AML-193 (cell line): ENCODE measurements at places on chromosomes 11 and 22.
A peak's percentile ranks its signal among the peaks of the same experiment; 100 is the strongest.

GRCh38 chr11:34613015-34613414, 7.9 kb upstream of the EHF start:
- DNase-seq: no peak

DNA sequence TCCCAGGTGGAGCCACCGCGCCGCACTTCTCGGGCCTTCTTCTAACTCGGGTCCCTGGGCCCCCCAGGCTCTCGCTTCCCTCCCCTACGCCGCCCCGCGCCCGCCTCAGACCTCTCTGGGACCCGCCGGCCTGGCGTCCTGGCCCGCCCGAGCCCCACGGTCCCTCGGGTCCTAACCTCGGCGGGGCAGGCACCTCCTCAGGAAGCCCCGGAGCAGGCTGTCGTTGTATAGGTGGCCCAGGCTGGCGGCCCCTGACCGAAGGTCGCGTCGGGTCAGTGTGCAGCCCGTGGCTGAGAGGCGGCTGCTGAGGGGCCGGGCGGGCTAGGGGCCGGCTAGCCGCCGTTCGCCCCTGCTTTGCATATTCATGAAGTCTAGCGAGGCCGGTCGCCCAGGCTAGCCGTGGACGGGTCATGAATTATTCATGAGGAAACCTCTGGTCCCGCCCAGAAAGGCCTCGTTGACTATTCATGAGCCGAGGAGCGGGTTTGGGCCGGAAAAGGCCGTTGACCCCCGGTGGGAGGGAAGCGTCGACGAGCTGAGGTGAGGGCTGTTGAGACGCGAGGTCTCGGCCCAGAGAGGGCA, at the start of gene HORMAD2:
HORMAD2 (plus strand) TSS at position 513 of the 582 bp plus-strand sequence. CDS start 13,489 bp downstream, outside the sequence.
- no peak for DNase-seq

- no peak for DNase-seq
Measured at GRCh38 chr11:96075532-96075959, 151.6 kb upstream of the MTMR2 start.

DNA sequence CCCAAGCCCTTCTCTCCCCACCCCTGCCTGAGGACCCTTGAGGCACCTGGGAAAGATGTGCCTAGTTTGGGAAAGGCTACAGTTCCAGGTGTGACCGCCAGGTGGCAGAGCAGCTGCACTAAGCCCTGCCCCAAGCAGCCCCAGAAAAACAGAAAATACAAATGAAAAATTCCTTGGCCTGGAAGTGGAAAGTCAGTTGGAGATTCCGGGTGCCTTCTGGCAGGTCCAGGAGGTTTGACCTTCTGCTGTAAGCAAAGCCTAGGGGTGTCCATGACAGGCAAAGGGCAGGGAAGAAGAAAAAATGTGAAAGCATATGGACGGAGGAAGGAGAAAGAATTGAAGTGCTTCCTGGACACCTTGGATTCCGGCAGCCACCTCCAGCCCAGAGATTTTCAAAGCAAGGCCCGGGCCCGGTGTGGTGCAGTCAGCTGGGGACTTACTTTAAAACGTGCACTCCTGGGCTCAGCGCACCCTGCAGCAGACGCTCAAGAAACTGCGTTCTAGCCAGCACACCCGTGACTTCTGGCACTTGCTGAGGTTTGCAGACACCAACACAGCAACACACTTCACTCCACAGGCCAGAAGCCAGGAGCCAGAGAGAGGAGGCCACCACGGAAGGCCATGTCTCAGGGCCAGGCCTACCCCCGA, 37.3 kb upstream of the SLC22A12 start:
- DNase-seq: peak; percentile 23

DNA sequence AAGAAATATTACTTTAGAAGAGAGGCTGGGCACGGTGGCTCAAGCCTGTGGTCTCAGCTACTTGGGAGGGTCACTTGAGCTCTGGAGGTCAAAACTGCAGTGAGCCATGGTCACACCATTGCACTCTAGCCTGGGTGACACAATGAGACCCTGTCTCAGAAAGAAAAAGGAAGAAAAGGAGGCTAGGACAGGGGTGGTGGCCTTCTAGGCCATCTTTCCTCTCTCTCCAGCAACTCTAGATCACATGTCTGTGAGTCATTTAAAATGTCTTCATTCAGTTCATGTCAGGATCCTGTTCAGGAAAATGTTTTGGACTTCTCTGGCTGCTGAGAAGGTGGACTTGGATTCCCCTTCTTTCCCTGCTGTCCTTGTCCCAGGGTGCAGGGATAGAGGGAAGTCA, 53.3 kb downstream of the PPFIA1 start:
- no peak for DNase-seq

DNA sequence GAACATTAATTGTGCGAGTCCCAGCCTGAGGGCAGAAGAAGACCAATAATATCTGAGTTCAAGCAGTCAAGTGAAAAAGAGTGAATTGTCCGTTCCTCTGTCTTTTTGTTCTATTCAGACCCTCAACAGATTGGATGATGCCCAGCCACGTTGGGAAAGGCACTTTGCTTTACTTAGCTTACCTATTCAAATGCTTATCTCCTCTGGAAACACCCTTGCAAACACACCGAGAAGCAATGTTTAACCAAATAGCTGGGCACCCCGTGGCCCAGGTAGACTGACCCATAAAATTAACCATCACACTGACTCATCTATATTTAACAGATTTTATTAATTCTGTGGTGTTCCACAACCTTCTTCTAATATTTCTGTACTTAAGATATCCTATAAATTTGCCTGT, 9.3 kb downstream of the OOSP4A start:
- DNase-seq: no peak

- DNase-seq: no peak
Measured at GRCh38 chr11:43930868-43931716, 11.3 kb upstream of the C11orf96 start.

DNA sequence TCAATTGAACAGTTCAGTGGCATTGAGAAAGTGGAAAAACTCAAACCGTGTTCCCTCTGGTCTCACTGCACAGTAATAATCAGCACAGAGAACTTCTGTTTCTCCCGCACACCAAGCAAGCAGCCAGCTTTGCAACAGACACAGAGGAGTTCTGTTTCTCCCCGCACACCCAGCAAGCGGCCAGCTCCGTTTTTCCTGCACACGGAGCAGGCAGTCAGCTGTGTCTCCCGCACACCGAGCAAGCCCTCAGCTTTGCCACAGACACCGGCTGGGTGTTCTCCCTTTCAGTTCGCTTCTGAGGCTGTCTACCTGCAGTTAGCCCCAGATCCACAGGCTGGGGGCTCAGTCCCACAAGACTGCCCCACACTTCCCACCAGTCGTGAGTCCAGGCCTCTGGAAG, 9.9 kb upstream of the TALDO1 start:
- no peak for DNase-seq

- no peak for DNase-seq
Measured at GRCh38 chr11:129119036-129119435, 73.1 kb downstream of the ARHGAP32 start.

DNA sequence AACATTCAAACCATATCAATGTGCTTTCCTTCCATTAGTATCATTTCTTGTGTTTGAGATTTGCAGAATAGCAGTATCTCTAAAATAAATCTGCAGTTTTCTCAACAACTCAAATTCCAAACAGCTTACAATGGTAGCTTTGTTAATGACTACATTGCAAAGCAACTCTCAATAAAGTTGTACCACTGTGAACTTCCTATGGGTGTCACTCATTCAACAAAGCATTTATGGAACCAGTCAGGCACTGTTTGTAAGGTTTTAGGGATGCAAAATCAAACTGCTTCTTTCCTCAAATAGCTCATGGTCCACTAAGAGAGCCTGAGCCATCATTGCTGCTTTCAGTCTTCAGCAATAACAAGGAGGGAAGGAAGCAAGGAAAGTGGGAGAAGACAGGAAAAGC, 91.0 kb downstream of the CCDC83 start:
- no peak for DNase-seq

- no peak for DNase-seq
Measured at GRCh38 chr11:42337786-42338455, 878.5 kb upstream of the LRRC4C start.

DNA sequence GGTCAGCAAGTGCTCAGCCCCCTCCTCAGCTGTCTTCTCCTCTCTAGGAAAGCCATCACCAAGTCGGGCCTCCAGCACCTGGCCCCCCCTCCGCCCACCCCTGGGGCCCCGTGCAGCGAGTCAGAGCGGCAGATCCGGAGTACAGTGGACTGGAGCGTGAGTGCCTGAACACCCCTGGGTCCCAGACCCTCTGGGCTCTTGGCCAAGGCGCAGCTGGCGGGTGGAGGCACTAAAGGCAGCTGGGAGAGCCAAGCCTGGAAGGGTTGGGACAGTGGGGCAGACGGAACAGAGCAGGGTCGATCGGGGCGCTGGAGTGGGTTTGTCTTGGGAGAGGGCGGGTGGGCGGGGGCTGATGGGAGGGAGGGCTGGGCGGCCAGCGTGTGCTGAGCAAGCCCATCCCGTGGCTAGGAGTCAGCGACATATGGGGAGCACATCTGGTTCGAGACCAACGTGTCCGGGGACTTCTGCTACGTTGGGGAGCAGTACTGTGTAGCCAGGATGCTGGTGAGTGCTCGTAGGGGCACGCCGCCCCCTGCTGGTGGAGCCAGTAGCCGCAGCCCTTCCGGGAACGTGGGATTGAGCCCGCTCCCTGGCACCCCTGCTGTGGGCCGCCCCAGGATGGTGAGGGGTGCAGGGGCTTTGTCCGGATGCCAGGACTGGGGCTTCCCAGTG, 14.1 kb upstream of the MDK start:
- DNase-seq: no peak

DNA sequence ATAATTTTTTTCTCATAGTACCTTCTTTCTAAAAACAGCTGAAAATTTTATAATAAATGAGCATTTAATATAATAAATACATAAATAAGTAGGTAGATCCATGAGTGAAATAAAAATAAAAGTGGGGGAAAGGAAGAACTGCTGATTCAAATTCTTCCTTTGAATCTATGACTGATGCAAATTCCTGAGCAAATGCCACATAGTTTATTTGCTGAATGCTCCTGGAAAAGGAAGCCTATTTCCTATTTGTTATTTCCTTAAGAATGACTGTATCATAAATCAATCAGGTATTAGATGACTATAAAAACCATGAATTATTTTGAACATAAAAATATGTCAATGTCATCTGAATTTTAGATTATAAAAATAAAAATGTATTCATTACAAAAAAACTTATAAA, 16.6 kb downstream of the BTBD10 start:
- no peak for DNase-seq

GRCh38 chr22:47593291-47593690, 830.8 kb downstream of the TBC1D22A start:
- no peak for DNase-seq

DNA sequence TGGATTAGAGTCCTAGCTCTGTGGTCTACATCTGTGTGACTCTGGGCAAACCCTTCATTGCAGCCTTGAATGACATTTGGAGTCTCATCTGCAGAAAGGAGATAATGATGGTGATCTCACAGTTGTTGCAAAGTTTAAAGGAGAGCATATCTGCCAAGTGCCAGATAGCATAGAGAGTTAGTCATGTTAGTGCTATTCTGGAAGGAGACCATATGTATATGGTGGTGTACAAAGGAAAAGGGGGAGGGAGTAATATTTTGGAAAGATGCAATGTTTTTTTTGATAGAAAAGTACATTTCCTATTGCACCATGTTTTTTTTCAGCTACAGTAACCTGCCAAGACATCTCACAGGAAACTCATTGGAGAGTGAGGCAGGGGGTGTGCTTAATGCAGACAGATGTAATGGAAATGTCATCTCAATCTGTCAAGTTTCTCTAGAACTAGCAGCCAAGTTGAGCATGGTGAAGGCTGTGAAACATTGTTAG, 92.1 kb upstream of the NARS2 start:
- no peak for DNase-seq

GRCh38 chr11:133175103-133175502, 357.2 kb downstream of the OPCML start:
- DNase-seq: no peak

- DNase-seq: no peak
Measured at GRCh38 chr11:79720115-79720514, 279.3 kb upstream of the TENM4 start.

DNA sequence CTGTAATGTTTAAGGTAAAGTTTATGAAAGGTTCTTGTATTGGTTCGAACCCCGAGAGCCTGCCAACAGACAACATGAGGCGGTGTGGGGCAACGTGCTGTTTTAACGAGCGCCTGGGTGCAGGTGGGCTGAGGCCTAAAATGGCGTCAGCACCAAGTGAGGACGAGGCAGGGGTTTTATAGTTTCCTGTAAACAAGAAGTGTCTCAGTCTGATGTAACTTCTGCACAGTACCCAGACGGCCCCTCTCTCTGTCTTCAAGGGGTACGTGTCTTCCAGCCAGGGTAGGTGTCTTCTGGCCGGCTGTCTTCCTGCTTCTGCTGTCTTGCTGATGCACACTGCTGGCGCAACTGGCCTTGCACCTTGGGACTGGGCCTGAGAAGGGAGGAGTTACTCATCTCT, 2.7 kb downstream of the PPFIBP2 start:
- DNase-seq: no peak

DNA sequence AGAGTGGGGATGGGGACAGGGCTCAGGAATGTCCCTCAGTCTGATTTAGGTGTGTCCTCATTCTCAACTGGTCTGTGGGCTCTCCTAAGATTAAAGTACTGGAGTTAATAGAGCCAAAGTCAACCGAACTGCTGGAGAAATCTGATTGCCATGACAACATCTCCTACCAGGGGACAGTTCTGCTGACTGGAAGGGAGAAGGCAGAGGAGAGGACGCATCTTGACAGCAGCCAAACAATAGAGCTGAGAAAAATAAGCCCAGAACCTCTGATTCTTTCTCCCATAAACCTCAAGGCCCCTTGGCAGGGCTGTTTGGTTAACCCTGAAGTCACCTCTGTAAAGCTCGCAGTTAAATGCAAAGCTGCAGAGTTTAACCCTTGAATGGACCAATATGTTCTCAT, 2.8 kb downstream of the KCTD14 start:
- DNase-seq: no peak

- no peak for DNase-seq
Measured at GRCh38 chr11:2209900-2210321, 38.3 kb upstream of the TH start.

DNA sequence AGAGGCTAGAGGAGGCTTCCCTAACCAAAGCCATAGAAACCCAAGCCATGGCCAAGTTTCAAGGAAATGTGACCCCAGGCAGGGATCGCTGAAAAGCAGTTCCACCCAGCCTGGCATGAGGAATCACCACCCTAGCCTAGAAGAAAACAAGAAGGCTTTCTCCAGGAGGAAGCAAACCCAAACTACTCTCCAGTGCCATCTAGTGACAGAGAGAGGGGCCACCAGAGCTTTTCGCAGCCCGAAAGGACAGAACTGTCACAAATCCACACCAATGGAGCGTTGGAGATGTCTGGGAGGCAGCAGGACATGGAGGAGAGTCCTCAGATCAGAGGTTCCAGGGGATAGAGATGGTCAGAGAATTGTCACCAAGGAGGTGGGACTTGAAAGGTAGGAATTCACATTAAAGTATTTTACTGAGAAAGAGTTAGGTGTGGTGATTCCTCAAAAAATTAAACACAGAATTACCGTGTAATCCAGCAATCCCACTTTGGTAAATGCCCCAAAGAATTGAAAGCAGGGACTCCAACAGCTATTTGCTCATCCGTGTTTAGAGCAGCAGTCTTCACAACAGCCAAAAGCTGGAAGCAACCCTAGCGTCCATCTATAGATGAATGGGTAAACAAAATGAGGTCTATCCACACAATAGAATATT, 67.3 kb upstream of the NUP50 start:
- peak; percentile 58 for DNase-seq

- no peak for DNase-seq
Measured at GRCh38 chr11:128365044-128365443, 222.3 kb downstream of the ETS1 start.
